ENCODE measurements at places on chromosomes 3 and 15. TPM values are rescaled to one million over a fixed set of nuclear protein-coding genes. Genes with fewer than 3 reads are reported as not detected.

Gene DNAH12
- not detected for total RNA-seq

Gene KY
- not detected for total RNA-seq

Gene CTXND1
- total RNA-seq: not detected

Gene GHSR
- total RNA-seq: not detected

Gene FAM227B
- 6.0 TPM for total RNA-seq

Gene TMEM40
- total RNA-seq: not detected

Gene SIDT1
- 24.0 TPM for total RNA-seq

Gene GRAMD2A
- not detected for total RNA-seq

Gene BBS4
- 11.4 TPM for total RNA-seq

Gene CPNE4
- total RNA-seq: not detected

Gene LHFPL4
- not detected for total RNA-seq

Gene LINGO1
- total RNA-seq: not detected

Gene BCL2A1
- total RNA-seq: 47.9 TPM

Gene SYNPR
- total RNA-seq: not detected

Gene BCHE
- total RNA-seq: not detected

Gene SELENOS
- total RNA-seq: 21.6 TPM

Gene HES1
- not detected for total RNA-seq

Gene STX19
- total RNA-seq: not detected

Gene NLGN1
- total RNA-seq: not detected

Gene CHRFAM7A
- 1.0 TPM for total RNA-seq

Gene GP5
- total RNA-seq: 0.72 TPM

Gene TICRR
- total RNA-seq: 29.2 TPM

Gene PGBD4
- total RNA-seq: 2.7 TPM

Gene NANOGP8
- not detected for total RNA-seq

Gene ZNF660
- total RNA-seq: 1.2 TPM

Gene AGBL1
- not detected for total RNA-seq

Gene GPR171
- 101 TPM for total RNA-seq

Gene KPNA4
- 51.0 TPM for total RNA-seq

Data from activated CD8-positive, alpha-beta T cell treated with anti-CD3 and anti-CD28 coated beads for 36 hours (primary cell).